Sigmoid colon (tissue), 7 donors: ENCODE measurements at places on chromosomes 7 and 10. TPM values are rescaled to one million over a fixed set of nuclear protein-coding genes. Genes with fewer than 3 reads are reported as not detected.

GRCh38 chr7:79141252-79141651 lies 312.2 kb downstream of the MAGI2 start:
- no peaks in the 10 kb centered on the region for H3K4me1 ChIP-seq
- H3K27me3 ChIP-seq = no peaks in the 10 kb centered on the region
- H3K27ac ChIP-seq = no peak overlapping the region

DNA sequence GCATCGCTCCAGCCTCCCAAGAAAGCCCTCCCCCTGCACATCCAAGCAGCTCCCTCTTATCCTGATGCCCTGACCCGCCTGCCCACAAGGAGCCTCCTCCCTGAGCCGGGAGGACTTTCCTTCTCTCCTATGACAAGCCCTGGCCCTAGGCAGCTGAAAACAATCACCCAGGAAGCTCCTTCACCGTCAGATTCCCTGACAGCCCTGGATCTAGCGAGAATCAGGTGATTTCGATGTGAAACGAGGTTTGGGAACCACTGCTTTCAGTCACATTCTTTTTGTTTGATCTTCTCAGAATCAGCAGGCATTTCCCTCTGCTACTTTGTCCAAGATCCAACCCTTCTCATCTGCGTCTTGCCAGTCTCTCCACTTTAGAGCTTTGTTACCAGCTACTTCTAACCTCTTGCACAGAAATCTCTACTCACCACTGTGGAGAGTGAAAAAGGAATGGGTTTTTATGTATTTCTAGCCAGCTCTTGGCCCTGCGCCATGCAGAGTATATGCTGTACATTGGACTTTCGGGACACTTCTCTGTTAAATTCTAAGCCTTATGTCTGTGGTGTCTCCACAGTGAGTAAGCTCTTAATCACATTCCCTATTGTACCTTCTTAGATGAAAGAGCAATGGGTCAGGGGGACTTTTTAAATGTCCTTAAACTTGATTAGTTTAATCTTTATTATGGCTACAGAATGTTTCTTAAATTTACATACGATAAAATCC lies 253.2 kb upstream of the C7orf33 start:
- DNase-seq = no peak
- no peaks in the 10 kb centered on the region for H3K36me3 ChIP-seq
- H3K27me3 ChIP-seq = peaks cover 49% of the 10 kb centered on the region
- H3K4me1 ChIP-seq = peaks cover 10% of the 10 kb centered on the region
- no peak overlapping the region for H3K4me3 ChIP-seq

GRCh38 chr10:78706256-78706655 lies 362.5 kb upstream of the ZMIZ1 start:
- no peak for DNase-seq
- H3K36me3 ChIP-seq = no peaks in the 10 kb centered on the region
- H3K4me3 ChIP-seq = no peak overlapping the region
- no peaks in the 10 kb centered on the region for H3K27me3 ChIP-seq

DNA sequence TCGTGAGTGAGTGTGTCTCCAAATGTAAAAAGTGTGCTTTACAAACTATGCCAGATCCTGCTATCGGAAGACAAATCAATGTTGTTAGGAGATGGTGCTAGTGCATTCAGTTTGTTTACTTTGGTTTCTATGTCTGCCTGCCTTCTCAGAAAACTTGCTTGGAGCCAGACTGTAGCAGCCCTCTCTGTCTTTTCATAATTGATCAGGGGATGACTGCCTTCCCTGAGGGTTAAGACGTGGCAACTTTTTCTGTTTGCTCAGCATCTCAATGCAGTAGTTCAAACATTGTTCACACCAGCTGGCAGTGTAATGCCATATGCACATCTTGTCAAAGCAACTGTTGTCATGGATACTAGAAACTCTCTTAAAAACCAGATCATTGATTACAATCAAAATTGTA lies 118.5 kb downstream of the FOXP2 start:
- no peaks in the 10 kb centered on the region for H3K27me3 ChIP-seq
- H3K4me3 ChIP-seq = no peak overlapping the region
- H3K4me1 ChIP-seq = peaks cover 46% of the 10 kb centered on the region

Gene SLC39A12
- not detected for total RNA-seq

Gene CASP7
- 11.4 TPM for total RNA-seq
